ENCODE measurements at places on chromosomes 3 and 15.

DNA sequence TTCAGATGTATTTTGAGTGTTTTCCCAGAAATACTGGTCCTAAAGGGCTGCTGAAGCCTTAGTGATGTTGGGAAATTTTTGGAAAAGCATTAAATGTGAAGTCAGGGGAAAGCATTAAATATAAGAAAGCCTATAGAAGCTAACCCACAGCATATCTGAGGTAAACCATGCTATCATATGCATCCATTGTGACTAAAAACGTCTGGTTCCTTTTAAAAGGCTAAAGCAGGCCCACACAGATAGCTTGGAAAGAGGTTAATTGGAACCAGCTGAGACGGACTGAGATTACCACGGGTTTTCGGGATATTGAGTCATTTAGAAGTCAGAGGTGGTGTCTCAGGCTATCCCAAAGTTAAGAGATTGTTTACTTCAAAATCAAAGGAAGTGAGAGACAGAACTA, 78.2 kb downstream of the CYP19A1 start:
- no peaks in the 10 kb centered on the region for H3K27me3 ChIP-seq
- no peaks in the 10 kb centered on the region for H3K4me1 ChIP-seq
- H3K27ac ChIP-seq = no peak overlapping the region
- H3K36me3 ChIP-seq = no peaks in the 10 kb centered on the region
- no peak overlapping the region for H3K4me3 ChIP-seq
- no peak for DNase-seq

DNA sequence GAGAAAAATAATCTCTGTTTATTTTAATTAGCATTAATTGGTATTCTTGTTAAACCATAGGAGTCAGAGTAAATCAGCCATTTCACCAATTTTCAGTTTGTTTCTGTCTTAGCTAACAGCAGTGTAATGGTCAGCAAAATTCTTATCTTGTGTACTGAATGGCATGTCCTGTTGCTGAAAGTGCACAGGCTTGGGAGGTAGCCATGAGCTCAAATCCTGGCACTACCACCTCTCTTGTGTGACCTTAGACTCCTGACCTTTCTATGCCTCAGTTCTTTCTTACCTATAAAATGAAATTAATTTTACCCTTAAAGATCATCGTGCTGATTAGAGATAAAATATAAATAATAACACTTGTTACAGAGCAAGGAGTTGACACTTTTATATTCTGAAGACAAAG, 35.8 kb downstream of the MLH1 start:
- H3K27ac ChIP-seq = no peak overlapping the region
- H3K4me3 ChIP-seq = no peak overlapping the region
- DNase-seq = no peak
- no peaks in the 10 kb centered on the region for H3K27me3 ChIP-seq

GRCh38 chr3:137163241-137163871, 205.6 kb downstream of the IL20RB start:
- no peaks in the 10 kb centered on the region for H3K27me3 ChIP-seq
- no peaks in the 10 kb centered on the region for H3K36me3 ChIP-seq
- peaks cover 3% of the 10 kb centered on the region for H3K4me1 ChIP-seq

- no peak for DNase-seq
- peaks cover 2% of the 10 kb centered on the region for H3K4me1 ChIP-seq
- no peak within 1 kb of the TSS for H3K27ac ChIP-seq
- H3K36me3 ChIP-seq = no peaks in the 10 kb centered on the region
- H3K4me3 ChIP-seq = peak within 1 kb of the TSS; percentile 40
Measured at GRCh38 chr3:10816019-10816862, at the start of gene SLC6A11. TSS of gene SLC6A11 (plus strand) at chr3:10816228. CDS start at chr3:10816266, 38 bp downstream.

- H3K4me1 ChIP-seq = peaks cover 2% of the 10 kb centered on the region
- no peak for DNase-seq
- no peak overlapping the region for H3K27ac ChIP-seq
- 0 out of 2 replicates have a peak, but pooled peaks cover 2% of the 10 kb centered on the region for H3K27me3 ChIP-seq
- H3K36me3 ChIP-seq = no peaks in the 10 kb centered on the region
Measured at GRCh38 chr3:128610451-128611070, 40.1 kb downstream of the RPN1 start.

DNA sequence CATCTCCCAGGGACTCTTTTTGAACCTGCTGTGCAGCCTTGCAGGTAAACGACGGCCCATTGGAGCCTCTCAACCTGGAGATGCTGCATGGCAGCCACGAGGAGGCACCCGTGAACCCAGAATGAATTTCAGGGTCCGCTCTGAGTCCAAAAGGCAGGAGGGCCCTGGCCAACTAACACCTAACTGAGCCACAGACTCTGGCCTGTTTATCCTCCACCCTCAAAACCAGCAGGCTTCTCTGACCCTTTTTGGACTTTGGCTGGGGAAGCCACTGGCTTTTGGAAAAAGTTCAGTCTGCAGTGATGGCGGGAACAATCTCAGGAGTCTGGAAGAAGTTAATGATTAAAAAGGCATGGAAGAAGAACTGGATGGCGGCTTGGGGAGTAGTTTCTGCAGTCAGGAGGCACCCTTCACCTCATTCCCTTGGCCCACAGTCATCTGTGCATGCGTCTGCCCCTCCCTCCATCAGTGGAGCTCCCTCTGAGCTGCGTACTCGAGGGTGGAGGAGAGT, 4.1 kb downstream of the PXYLP1 start:
- peaks cover 2% of the 10 kb centered on the region for H3K27me3 ChIP-seq
- no peak overlapping the region for H3K27ac ChIP-seq
- DNase-seq = no peak
- H3K4me3 ChIP-seq = no peak overlapping the region
- peaks cover 3% of the 10 kb centered on the region for H3K4me1 ChIP-seq

GRCh38 chr3:71964170-71964569, 179.2 kb upstream of the PROK2 start:
- H3K36me3 ChIP-seq = no peaks in the 10 kb centered on the region
- no peak for DNase-seq
- peaks cover 2% of the 10 kb centered on the region for H3K4me1 ChIP-seq
- H3K27me3 ChIP-seq = no peaks in the 10 kb centered on the region
- H3K4me3 ChIP-seq = no peak overlapping the region

DNA sequence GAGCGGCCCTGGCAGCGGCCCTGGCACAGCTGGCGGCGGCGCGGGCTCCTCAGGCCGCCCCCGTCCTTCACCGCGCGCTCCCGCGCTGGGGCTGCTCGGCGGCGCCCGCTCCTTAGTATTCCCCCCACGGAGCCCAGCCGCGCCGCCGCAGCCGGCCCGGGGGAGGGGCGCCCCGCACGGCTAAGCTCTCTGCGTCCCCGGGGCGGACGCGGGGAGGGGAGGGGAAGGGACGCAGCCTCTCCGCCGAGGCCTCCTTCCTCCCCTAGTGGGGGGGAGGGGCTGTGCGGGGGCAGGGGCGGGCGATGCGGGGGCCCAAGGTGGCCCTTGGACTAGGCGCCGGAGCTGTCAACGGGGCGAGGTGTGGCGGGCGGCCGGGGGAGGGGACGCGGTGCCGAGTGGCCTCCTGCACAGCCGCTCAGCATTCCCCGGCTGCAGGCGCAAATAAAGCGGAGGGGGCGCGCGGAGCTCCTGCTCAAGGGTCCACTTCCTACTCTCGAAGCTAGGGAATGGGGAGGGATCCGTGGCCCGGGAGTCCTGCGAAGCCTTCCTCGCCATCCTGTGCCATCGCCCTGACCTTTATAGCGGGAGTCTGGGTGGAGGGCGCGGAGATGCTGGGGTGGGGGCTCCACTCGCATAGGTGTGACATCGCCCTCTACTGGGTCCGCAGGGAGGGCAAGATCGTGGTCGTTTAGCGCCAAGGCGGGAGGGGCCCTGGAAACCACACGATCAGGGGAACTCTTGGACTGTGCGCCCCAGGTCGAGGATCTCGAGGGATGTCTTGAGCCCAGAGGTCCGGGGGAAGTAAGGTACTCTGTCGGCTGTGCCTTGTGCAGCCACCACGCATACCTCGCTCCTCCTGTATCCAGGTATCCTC, 22.2 kb downstream of the EPHB3 start:
- peak overlapping the region; percentile 17 for H3K4me3 ChIP-seq
- H3K27me3 ChIP-seq = peaks cover 11% of the 10 kb centered on the region
- no peaks in the 10 kb centered on the region for H3K36me3 ChIP-seq

DNA sequence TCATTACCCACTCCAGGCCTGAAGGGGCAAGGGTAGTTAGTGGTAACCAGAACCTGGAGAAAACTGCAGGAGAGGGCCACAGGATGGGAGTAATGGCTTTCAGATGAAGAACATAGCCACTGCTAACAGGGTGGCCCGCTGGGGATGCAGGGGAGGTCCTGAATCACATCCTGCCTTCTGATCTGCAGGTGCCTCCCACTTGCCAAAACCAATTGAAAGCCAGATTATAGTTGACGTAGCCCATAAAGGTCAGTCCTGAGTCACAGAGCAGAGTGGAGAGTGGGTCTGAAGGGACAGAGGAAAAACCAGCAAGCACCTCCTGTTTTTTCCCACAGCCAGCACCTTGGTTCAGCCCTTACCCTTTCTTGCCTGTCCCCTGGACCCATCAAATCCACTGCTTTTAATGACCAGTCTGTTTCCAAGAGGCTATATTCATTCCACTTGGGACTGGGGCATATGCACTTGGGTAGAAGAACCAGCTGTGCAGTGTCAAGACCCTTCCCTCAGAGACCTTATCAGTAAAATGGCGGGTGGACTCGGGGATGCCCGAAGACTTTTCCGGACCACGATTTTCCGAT, 646 bp upstream of the SLC35G2 start:
- DNase-seq = peak; percentile 22
- no peak overlapping the region for H3K27ac ChIP-seq
- no peaks in the 10 kb centered on the region for H3K27me3 ChIP-seq
- H3K36me3 ChIP-seq = no peaks in the 10 kb centered on the region
- H3K4me1 ChIP-seq = 0 out of 2 replicates have a peak, but pooled peaks cover 1% of the 10 kb centered on the region

DNA sequence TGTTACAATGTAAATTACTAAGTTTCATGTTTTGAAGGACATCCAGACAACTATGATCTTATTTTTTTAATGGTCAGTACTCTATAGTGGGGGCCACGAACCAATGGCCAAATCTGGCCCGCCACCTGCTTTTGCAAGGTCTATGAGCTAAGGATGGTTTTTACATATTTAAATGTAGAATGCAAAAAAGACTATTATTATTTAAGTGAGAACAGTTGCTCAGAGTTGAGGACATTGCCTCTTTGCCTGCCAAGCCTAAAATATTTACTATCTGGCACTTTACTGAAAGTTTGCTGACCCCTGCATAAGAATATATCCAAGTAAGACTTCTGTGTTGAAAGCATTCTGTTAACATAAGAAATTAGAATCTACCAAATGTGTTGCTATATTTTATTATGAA, 163.7 kb upstream of the MDFIC2 start:
- no peaks in the 10 kb centered on the region for H3K27me3 ChIP-seq
- H3K36me3 ChIP-seq = no peaks in the 10 kb centered on the region
- peaks cover 2% of the 10 kb centered on the region for H3K4me1 ChIP-seq
- no peak for DNase-seq
- no peak overlapping the region for H3K27ac ChIP-seq

GRCh38 chr15:60973637-60974415, 255.3 kb downstream of the RORA start:
- DNase-seq = no peak
- no peaks in the 10 kb centered on the region for H3K27me3 ChIP-seq
- no peak overlapping the region for H3K27ac ChIP-seq
- no peaks in the 10 kb centered on the region for H3K36me3 ChIP-seq

GRCh38 chr3:32120471-32120870, 14.1 kb downstream of the GPD1L start:
- H3K4me3 ChIP-seq = no peak overlapping the region
- no peaks in the 10 kb centered on the region for H3K27me3 ChIP-seq
- H3K4me1 ChIP-seq = no peaks in the 10 kb centered on the region
- no peak overlapping the region for H3K27ac ChIP-seq

- no peak overlapping the region for H3K27ac ChIP-seq
- no peaks in the 10 kb centered on the region for H3K36me3 ChIP-seq
- no peak for DNase-seq
- no peaks in the 10 kb centered on the region for H3K4me1 ChIP-seq
- H3K27me3 ChIP-seq = no peaks in the 10 kb centered on the region
Measured at GRCh38 chr3:116378077-116378476, 67.2 kb downstream of the LSAMP start.

- H3K27ac ChIP-seq = no peak overlapping the region
- no peaks in the 10 kb centered on the region for H3K4me1 ChIP-seq
- no peak for DNase-seq
- H3K4me3 ChIP-seq = no peak overlapping the region
- H3K27me3 ChIP-seq = no peaks in the 10 kb centered on the region
Measured at GRCh38 chr15:51200792-51201191, 106.1 kb upstream of the TNFAIP8L3 start.

DNA sequence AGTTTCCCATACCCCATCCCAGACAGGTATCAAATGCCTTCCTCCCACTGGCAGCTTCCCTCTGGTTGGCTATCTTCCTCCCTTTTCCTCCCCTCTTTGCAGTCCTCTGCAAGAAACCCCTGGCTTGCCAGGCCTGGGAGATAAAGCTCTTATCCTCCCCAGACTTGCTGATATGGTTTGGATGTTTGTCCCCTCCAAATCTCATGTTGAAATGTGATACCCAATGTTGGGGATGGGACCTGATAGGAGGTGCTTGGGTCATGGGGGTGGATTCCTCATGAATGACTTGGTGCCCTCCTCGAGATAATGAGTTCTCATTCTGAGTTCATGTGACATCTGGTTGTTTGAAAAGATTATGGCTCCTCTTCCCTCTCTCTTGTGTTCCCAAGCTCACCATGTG, 32.2 kb upstream of the SNRK start:
- H3K4me3 ChIP-seq = no peak overlapping the region
- H3K27me3 ChIP-seq = no peaks in the 10 kb centered on the region
- no peaks in the 10 kb centered on the region for H3K36me3 ChIP-seq
- no peak overlapping the region for H3K27ac ChIP-seq
- 0 out of 2 replicates have a peak, but pooled peaks cover 1% of the 10 kb centered on the region for H3K4me1 ChIP-seq
- no peak for DNase-seq

GRCh38 chr15:69636169-69636915, 183.7 kb downstream of the RPLP1 start:
- no peaks in the 10 kb centered on the region for H3K36me3 ChIP-seq
- H3K4me1 ChIP-seq = no peaks in the 10 kb centered on the region
- H3K27me3 ChIP-seq = no peaks in the 10 kb centered on the region
- no peak overlapping the region for H3K4me3 ChIP-seq
- H3K27ac ChIP-seq = no peak overlapping the region
- DNase-seq = no peak

GRCh38 chr3:18111796-18112232, 313.3 kb downstream of the SATB1 start:
- no peak overlapping the region for H3K4me3 ChIP-seq
- H3K4me1 ChIP-seq = no peaks in the 10 kb centered on the region
- no peaks in the 10 kb centered on the region for H3K27me3 ChIP-seq

GRCh38 chr15:41860049-41860828, 21.6 kb downstream of the PLA2G4B start:
- no peak overlapping the region for H3K27ac ChIP-seq
- no peaks in the 10 kb centered on the region for H3K36me3 ChIP-seq
- H3K27me3 ChIP-seq = no peaks in the 10 kb centered on the region
- DNase-seq = no peak
- H3K4me3 ChIP-seq = no peak overlapping the region
- H3K4me1 ChIP-seq = no peaks in the 10 kb centered on the region

GRCh38 chr3:81033185-81033584, 728.3 kb downstream of the GBE1 start:
- DNase-seq = no peak
- H3K4me1 ChIP-seq = no peaks in the 10 kb centered on the region
- H3K27me3 ChIP-seq = no peaks in the 10 kb centered on the region
- no peak overlapping the region for H3K27ac ChIP-seq
- no peak overlapping the region for H3K4me3 ChIP-seq

- no peak for DNase-seq
- no peaks in the 10 kb centered on the region for H3K4me1 ChIP-seq
- no peaks in the 10 kb centered on the region for H3K36me3 ChIP-seq
- peaks cover 20% of the 10 kb centered on the region for H3K27me3 ChIP-seq
- H3K27ac ChIP-seq = no peak overlapping the region
Measured at GRCh38 chr15:92391640-92392039, 2.0 kb upstream of the ST8SIA2 start.
